Cardiac fibroblast (primary cell): ENCODE measurements at places on chromosomes 13 and 19.
A peak's percentile ranks its signal among the peaks of the same experiment; 100 is the strongest.

GRCh38 chr13:22936228-22936627 is 244.6 kb upstream of the SGCG start:
- no peak for DNase-seq

DNA sequence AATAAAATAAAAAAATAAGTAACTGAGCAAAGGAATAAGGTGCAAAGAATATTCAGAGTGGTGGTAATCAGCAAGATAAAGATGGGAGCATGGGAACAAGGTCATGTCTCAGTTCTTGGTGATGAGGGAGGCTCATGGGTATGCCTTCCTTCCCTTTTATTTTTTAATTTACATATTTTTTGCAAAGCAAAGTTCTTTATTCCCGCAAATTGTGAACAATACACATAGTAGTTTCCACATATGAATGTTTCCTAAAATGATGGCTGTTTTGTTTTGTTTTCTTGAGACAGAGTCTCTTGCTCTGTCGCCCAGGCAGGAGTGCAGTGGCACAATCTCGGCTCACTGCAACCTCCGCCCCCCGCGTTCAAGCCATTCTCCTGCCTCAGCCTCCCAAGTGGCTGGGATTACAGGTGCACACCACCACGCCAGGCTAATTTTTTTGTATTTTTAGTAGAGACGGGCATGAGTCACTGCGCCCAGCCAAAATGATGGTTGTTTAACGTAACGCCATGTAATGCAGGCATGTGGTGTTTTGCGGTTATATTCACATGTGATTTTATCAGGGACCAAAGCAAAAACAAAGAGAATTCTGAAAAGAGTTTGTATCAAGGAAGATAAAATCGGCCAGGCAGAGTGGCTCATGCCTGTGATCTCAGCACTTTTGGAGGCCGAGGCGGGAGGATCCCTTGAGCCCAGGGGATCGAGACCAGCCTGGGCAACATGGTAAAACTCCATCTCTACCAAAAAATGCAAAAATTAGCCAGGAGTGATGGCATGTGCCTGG is 4.5 kb upstream of the ADGRE2 start:
- DNase-seq, result no peak

DNA sequence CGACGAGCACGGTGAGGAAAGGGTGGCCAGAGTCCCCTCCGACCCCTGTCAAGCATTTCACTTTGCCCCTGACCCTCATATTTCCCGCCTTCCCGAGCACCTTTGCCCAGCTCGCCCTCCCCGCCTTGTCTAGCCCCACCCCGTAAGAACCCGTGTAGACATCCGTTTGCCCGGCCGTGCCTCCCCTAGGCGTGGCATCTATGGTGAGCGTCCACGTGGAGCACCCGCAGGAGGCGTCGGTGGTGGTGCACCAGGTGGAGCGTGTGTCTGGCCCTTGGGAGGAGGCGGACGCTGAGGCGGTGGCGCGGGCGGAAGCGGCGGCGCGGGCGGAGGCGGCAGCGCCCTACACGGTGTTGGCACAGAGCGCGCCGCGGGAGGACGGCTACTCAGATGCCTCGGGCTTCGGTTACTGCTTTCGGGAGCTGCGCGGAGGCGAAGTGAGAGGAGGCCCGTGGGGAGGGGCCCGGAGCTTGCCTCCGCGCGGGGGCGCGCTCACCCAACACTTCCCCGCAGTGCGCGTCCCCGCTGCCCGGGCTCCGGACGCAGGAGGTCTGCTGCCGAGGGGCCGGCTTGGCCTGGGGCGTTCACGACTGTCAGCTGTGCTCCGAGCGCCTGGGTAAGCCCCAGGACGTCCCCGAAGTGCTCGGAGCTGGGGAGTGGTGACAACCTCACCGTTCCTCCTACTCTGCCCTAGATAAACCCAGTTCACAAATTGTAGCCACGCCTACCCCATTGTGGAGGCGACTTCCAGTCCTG is 4.2 kb downstream of the LTBP4 start:
- DNase-seq, result peak; percentile 67

GRCh38 chr13:37701972-37702371 is 103.4 kb upstream of the POSTN start:
- DNase-seq, result peak; percentile 99

GRCh38 chr19:28443361-28443760 is 769.6 kb downstream of the UQCRFS1 start:
- DNase-seq, result no peak

- DNase-seq, result no peak
Measured at GRCh38 chr19:54532528-54532927, 29.9 kb downstream of the LAIR2 start.

DNA sequence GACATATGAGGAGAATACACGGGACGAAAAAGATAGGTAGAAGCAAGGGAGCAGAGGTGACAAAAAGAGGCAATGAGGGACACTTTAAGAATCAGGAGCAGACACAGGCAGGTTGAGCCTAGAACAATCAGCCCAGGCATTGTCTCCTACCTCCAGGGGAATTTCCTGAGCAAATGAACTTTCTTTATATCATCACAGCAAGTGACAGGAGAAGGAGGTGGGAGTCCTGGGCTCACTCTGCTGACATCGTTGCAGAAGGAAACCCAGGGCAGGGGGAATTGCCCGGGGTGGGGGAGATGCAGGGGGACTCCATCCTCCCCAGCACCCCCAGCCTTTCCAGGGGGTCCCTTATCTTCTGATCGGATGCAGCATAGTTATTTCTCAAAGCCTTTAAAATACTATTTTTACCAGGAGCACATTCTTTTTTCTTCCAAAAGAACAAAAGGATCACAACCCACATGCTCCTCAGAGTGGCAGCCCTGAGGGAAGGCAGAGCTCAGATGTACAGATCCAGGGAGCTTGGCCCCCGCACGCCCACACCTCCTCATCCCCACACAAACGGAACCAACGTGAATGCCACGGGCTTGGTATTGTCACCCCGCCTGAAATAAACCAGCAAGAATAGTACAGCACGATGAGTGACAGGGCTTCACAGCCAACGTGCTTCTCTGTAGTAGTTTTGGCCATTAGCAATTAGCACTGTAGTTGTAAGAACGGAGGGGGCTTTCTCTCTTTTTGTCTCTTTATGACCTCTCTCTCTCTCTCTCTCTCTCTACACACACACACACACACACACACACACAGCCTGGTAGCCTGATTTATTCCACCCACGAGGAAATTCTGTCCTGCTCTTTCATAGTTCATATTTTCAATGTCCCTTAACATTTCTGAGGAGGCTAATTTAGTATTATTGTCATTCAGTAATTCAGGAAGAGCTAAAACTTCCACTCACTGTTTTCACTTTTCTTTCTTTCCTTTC is 169.5 kb upstream of the UBL3 start:
- DNase-seq, result no peak

GRCh38 chr13:45951166-45951565 is 99.6 kb upstream of the SIAH3 start:
- DNase-seq, result no peak

DNA sequence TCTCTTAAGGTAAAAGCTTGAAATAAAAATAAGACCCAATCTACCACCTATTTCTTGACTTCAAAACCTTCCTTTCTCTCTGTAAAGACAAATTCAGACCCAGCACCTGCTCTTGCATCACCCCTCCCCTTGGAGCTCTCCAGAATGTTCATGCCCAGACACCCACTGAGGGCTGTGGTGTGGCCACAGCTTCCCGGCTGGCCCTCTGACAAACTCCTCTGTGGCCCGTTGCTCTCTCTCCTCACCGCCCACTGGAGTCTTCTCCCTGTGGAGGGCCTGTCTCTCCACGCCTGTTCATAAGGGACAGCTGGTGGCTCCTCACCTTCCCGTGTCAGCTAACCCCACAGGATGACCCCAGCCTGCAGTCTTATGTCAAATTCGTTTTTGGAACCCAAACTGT is 49.1 kb downstream of the TSSK6 start:
- no peak for DNase-seq

DNA sequence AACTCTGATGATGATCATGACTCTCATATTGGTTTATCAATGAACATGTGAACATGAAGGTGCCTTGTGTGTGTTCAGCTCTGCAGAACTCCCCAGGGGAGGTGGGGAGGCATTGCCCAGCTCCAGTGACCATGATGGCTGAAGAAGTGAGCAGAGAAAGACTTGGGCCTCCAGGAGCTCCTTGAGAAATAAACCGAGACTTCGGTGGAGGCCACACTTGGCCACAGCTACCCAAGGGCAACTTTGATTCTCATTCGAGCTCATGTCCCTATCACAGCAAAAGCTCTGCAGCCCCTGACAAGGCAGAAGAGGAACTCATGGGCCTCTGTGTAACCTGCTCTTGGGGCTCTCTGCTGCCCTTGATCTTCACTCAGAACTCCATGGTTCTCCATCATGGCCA is 44.1 kb upstream of the ZNF536 start:
- DNase-seq, result no peak

- DNase-seq, result no peak
Measured at GRCh38 chr13:23319883-23320224, 113.6 kb downstream of the SACS start.

DNA sequence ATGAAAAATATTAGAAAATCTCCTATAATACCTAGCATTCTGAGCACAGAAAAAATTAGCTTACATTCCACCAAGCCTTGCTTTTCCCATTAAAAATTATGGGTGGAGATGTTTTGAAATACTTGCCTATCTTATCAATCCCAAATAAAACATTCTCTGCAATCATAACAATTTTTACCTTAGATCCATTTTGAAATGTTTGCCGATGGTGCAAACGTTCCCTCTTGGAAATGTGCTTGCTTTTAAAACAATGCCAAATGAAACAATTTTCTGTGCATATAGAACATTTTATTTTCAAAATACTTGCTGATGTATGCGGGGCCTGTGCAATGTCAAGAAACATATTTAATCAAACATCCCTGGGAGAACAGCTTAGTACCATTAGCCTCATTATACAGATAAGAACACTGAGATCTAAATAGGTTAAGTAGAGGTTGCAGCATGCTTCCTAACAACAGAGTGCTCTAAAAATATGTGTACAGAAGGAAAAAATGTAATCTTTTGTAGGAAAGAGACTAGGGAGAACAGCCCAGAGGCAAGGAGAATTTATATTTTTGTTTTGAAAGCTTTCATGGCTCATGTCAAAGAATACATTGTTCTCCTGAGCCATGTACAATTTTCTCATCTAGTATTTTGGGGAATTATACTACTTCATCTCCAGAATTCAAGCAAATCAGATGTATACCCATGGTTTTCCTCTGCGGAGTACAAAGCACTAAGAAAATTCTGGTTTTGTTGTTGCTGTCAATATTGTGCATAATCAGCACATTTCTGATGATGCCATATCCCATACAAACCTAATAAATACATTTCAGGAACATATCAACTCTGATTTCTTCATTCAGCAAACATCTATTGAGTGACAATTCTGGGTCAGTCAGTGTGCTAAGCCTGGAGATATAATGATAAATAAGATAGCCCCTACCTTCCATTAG is 25.9 kb upstream of the FNDC3A start:
- no peak for DNase-seq

DNA sequence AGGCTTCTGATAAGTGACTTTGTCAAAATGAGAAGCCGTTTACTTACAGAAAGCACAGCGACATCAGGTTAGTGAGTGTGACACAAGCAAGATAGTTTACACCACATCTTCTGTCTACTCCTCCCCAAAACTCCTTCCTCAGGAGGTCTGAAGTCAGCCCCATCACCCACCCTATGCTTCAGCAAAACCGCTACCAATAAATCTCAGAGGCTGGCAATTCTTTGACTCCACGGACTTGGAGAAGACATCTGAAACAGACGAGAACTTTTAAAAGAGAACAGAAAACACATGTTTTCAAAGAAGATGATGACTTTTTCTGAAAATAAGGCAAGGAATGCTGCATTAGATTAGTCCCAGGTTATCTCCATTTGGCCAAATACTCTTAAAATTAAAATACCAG is 261.1 kb downstream of the TBC1D4 start:
- DNase-seq, result no peak

DNA sequence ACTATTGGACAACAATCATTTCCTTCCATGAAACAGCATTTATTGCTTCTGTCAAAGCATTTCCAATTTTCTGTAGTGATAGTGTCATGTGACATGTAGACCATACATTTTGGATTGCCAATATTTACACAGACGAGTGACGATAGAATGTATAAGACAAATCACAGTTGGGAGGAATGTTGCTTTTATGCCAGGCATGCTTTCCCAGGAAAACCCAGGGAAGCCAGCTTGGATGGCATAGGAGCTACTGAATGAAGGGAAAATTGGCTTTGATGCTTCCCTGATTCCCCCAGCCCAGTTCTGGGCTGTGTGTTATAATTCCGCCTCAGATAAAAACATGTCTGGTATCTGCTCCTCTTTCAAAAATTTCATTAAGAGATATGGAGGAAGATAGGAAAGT is 22.5 kb downstream of the SCEL start:
- no peak for DNase-seq

DNA sequence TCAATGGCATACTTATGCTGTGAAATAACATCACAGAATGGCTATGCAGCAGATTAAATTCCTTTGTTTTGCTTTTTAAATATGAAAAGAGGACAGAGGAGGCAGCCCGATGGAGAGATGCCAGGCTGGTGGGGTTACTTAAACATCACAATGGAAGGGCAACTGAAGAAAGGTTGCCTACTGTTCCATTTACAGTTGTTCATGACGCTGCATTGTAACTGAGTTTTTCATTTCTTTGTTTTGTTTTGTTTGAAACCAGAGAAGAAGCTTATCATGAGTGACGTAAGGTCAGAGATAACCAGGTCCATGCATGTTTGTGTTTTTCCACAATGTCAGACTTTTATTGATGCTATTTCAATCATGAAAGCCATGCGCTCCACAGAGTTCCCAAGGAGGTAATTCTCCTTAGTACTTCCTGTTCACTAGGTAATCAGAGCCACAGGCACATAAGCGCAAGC is 273.8 kb downstream of the LHFPL6 start:
- peak; percentile 63 for DNase-seq

DNA sequence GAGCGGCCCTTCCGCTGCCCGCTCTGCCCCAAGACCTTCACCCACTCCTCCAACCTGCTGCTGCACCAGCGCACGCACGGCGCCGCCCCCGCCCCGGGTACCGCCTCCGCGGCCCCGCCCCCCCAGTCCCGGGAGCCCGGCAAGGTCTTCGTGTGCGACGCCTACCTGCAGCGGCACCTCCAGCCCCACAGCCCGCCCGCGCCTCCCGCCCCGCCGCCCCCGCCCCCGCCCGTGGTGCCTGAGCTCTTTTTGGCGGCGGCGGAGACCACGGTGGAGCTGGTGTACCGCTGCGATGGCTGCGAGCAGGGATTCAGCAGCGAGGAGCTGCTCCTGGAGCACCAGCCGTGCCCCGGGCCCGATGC is 3.2 kb upstream of the NAT14 start:
- no peak for DNase-seq

GRCh38 chr19:37669450-37669914 is 14.2 kb upstream of the ZFP30 start:
- DNase-seq, result peak; percentile 7

- DNase-seq, result peak; percentile 59
Measured at GRCh38 chr13:110245416-110245899, 61.5 kb downstream of the COL4A1 start.

DNA sequence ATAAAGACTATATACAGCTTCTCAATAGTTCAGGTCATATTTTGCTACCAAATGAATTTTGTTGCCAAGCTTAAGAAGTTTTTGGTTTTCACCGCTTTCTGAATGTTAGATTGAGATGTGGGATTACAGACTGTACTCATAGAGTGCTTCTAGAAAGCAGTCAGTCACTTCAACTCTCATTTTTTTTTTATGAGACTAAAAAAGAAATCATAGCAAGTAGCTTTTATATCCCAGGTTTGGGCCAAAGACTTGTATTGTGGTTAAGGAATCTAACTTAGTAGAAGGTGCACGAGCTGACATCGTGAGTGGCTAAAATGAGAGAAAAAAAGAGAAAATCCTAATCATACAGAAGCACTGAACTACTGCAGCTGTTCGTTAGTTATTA is 2.2 kb upstream of the USPL1 start:
- peak; percentile 18 for DNase-seq

- no peak for DNase-seq
Measured at GRCh38 chr19:41621226-41621625, 5.6 kb downstream of the CEACAM4 start.

GRCh38 chr13:34779171-34779570 is 162.9 kb upstream of the NBEA start:
- DNase-seq, result peak; percentile 18
